ENCODE measurements at places on chromosomes 5 and 9.

DNA sequence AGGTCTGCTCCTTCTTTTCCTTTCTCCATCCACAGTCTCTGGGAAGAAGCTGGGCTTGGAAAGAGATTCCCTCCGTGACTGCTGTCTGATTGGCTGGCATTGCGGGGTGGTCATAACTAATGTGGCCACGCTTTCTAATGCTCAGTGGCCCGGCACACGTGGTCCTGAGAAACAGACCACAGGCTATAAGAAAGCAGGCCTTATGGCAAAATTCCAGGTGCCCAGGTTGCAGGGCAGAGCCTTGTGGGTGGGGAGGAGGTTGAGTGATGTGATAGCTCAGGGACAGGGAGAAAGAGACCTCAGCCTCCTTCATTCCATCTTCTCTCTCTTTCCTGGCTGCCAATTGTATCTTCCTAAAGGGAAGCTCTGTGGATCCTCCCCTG lies 5.4 kb upstream of the SH3PXD2B start:
- no peak for DNase-seq

DNA sequence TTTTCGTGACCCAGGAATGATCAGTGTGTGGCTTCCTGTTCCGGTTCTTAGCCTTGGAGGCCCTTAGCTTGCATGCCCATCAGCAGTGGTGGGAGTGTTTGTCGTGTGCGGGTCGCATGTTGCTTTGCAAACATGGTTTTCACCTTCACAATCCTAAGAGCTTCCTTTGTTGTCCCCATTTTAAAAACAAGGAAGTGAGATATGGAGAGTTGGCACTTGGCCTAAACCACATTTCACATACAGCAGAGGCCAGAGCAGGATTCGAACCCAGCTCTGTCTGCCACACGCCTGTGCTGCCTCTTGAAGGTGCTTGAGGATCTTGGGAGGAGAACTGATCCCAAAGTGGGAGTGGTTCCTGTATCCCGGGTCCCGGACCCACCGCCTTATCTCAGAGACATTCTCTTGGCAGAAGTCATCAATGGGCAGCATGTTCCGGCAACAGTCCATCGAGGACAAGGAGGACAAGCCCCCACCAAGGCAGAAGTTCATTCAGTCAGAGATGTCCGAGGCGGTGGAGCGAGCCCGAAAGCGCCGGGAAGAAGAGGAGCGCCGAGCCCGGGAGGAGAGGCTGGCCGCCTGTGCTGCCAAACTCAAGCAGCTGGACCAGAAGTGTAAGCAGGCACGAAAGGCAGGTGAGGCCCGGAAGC lies 38.2 kb upstream of the POMT1 start:
- DNase-seq, result no peak

DNA sequence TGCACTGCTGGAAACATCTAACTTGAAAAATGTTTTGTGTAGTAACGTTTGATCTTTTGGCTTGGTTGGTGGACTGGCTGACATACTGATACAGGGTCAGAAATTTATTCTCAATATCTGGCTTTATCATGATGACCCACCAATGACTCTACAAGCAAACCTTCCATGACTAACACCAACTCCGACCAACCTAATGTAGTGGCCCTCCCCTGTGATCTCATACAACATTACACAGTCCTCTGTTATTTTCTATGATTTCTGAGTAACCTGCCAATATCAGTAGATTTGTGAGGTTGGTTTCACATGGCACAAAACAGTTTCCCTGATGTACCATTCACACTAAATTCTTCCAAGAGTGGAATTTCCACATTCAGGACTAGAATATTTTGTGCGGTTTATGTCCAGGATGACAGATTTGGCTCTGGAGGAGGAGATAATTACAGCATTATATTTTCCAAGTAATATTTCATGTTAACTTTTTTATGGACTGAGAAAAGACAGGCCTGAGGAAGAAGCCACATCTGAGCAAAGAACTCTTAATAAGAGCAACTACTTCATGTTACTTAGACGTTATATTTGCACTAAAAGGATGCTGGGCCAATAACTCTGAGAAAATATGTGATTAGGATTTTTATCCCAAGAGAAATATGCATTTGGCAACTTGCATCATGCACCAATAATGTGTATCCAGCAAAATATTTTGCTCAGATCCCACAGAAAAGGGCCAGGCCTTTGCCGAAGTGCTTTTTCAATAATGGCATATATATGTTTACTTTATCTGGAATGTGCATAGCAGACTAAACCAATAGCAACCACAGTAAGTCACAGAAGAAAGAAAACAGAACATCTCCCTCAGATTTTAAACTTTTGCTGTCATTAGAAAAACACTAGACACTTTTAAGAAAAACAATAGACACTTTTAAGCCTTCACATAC lies 273.4 kb downstream of the KCNN2 start:
- DNase-seq, result no peak

GRCh38 chr9:136535070-136535469 lies 10.8 kb downstream of the NOTCH1 start:
- DNase-seq, result no peak

DNA sequence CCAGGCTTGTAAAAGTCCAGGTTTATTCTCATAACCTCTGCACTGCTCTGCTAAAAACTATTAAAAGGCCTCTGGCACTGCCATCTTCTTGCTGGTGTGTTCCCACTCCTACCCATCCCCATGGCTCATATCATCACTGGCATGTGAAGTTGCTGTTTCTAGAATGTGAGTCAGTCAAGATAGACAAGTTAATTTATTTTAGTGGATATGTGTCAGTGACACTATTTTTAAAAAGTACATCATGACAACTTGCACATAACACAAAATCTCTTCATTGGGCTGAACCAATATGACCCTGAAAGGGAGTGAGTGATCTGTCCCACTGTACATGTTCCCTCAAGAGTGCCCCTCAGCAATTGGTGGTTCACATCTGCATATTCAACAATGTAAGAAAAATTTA lies 299.7 kb downstream of the NFIB start:
- DNase-seq, result no peak

- no peak for DNase-seq
Measured at GRCh38 chr9:114732823-114733222, 50.8 kb upstream of the TEX48 start.

- no peak for DNase-seq
Measured at GRCh38 chr9:94586814-94587213, 6.8 kb downstream of the FBP2 start.

DNA sequence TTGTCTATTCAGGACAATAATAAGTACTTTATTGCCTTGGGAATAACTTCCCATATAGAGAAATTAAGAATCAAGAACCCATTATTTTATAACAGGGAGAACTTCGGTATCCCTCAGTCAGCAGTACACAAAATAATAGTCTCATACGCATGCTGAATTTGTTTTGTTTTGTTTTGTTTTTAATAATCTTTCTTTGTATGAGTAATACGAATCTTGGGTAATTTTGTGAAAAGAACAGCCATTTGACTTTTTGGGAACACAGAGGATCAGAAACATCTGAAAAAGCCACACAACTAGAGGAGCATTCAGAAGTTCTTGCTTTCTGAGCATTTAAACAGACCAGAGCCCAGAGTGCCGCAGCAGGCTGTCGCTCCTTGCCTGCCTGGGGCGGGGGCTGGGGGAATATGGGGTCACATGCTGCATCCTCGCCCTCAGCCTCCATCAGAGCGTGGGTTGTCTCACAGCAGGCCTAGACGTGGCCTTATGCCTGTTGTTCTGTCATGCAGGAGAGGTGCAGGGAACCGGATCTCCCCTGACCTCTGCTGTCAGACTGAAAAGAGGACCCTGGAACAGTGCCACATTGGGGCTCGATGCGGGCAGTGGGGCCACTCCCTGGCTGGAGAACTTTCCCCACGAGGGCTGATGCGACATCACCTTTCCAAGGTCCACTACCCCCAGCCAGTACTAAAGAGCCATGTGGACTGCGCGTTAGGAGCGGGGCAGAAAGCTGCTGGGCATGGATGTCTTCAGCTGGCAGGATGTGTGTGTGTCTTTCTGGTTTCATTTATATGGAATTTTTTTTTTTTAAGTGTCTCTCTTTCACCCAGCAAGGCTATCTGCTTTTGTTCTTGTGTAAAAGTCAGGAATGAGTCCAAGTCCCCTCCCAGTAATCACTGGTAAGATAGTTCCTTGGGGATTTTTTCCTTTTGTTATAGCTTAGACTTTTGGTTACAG lies 133.4 kb upstream of the OTULINL start:
- DNase-seq, result no peak

GRCh38 chr5:153352685-153353219 lies 137.7 kb upstream of the GRIA1 start:
- DNase-seq, result no peak

DNA sequence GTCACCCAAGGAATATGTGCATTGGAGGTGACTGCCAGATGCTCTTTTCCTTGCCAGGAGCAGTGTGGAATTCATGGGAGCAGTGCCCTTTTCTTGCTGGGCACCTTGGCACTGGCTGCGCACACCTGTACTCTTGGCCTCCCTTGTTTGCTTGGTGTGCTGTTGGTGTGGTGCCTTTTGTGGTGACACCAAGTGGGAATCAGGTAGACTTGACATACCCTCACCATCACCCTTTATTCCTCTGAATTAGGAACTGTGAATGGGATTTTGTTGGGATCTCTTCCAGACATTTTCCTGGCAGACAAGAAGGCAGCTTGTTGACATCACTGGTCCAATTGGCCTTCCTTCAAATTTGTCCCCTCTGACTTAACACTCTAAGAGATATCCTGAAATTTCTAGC lies 82.3 kb downstream of the RAI14 start:
- DNase-seq, result no peak

- peak; percentile 51 for DNase-seq
Measured at GRCh38 chr9:97985058-97985861, 2.1 kb downstream of the ANP32B start.

Data from NCI-H1930 (cell line).